Keratinocyte (primary cell): ENCODE measurements at places on chromosomes 4 and X. TPM values are rescaled to one million over a fixed set of nuclear protein-coding genes. Genes with fewer than 3 reads are reported as not detected.
A peak's percentile ranks its signal among the peaks of the same experiment; 100 is the strongest.

DNA sequence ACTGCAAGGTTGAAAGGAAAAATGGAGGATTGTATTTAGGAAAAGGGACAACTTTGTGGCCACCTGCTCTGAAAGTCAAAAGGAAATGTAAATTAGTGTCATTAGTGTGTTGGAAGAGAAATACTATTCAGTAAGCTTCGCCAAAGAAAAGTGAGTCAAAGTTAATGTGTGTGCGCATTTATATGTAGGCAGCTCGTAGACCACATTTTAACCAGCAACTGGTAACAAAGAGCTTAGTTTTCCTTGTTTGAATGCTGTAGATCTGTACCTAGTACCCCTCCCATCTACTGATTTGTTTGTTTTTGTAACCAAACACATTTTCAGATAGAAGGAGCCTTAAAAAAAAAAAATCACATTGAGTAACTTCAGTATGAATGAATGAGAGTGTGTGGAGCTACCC lies 69.3 kb downstream of the GPAT3 start:
- no peak for DNase-seq

Gene DGKK
- polyA plus RNA-seq, result not detected in 3 replicates

- no peak for DNase-seq
These were observed 58.6 kb upstream of the ZC4H2 start for GRCh38 chrX:65034668-65035445.

GRCh38 chrX:46916273-46916672 lies 4.1 kb downstream of the JADE3 start:
- DNase-seq, result no peak

Gene PCYT1B
- 2.9 to 5.0 TPM (median 3.7 TPM) in 3 replicates for polyA plus RNA-seq

Gene CABS1
- not detected in 3 replicates for polyA plus RNA-seq

Gene MXRA5
- 6.5 to 12.9 TPM (median 7.0 TPM) in 3 replicates for polyA plus RNA-seq

- peak; percentile 45 for DNase-seq
These were observed 28.5 kb upstream of the FGF5 start for GRCh38 chr4:80237992-80238391.

- DNase-seq, result no peak
These were observed 443.9 kb upstream of the INTU start for GRCh38 chr4:127188847-127189246.

DNA sequence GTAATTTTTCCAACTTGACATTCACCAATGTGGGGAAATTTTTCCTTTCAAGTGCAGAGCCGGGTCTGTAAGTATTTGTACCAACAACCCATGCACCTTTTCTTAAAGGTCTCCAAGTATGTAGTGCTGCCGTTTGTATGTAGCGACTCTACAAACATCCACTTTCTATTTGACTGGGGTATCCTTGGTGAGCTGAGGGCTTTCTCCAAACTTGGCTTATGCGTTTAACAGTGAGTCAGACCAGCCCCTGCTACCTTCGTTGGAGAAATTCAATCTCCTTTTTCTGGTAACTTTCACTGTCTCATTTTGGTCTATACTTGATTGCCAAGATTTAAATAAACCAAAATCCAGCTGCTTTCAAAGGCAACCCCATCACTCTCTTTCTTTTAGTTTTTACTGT lies 34.9 kb downstream of the MGST2 start:
- DNase-seq, result no peak

- no peak for DNase-seq
These were observed 30.8 kb upstream of the FAM241A start for GRCh38 chr4:112114452-112114851.

Gene ODAM
- 0.15 TPM in 1 of 3 replicates, not detected in the others for polyA plus RNA-seq

- DNase-seq, result no peak
These were observed 50.0 kb downstream of the TMA16 start for GRCh38 chr4:163544407-163545038.

Gene PLAC1
- polyA plus RNA-seq, result 8.5 to 13.7 TPM (median 9.7 TPM) in 3 replicates

GRCh38 chr4:6716018-6716911 lies at the start of gene BLOC1S4:
TSS of gene BLOC1S4 (plus strand) at chr4:6716174. CDS start at chr4:6716210, 36 bp downstream.
- no peak for DNase-seq

Gene XAGE2
- not detected in 3 replicates for polyA plus RNA-seq

- no peak for DNase-seq
These were observed 351.2 kb downstream of the ARHGAP24 start for GRCh38 chr4:85826060-85826678.

- no peak for DNase-seq
These were observed 415.0 kb downstream of the CFAP47 start for GRCh38 chrX:36334572-36334971.

Gene AKAP4
- polyA plus RNA-seq, result not detected in 3 replicates

DNA sequence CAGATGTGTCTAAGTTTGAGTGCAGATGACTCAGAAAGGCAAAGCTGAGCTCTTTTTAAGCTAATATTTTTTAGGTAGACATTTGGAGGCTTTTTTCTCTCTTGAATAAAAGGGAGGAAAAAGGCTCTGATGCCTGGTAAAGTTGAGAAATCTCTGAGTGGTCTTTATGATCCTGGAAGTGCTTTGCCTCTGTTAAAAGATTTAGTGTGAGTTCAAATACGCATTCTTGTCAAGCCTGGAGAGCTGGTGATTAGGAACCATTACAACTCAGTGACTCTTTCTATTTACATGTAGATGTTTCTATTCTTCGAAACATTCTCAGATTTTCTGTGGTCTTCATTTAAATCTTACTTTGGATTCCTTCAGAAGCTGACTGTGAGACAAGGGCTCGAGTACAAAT lies 143.4 kb upstream of the MED14 start:
- no peak for DNase-seq

Gene TMEM47
- polyA plus RNA-seq, result 0.07 to 0.16 TPM (median 0.10 TPM) in 3 replicates

DNA sequence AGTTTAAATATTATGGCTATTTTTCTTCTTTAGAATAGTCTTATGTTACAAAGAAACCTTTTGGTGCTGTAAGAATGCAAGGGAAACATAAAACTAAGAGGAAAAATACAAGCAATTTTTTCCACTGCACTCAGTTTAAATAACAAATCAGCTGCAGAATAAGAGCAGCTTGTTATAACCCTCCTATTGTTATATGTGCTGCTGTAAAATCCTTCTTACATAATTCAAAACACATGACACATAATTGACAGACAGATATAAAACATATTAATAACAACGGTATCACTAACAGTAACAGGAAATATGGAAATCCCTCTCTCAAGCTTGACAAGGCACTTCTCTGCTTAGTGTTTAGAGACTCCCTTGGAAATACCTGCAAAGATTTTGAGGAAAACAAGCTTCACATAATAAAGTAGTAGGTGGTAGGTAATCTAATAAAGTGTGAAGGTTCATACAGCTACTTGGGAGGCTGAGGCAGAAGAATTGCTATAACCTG lies 385.3 kb upstream of the HS3ST1 start:
- no peak for DNase-seq

GRCh38 chr4:86999136-86999643 lies 64.4 kb downstream of the AFF1 start:
- no peak for DNase-seq

Gene PAPSS1
- polyA plus RNA-seq, result 87.0 to 95.2 TPM (median 91.9 TPM) in 3 replicates

Gene RBM46
- polyA plus RNA-seq, result 0.02 to 0.04 TPM (median 0.04 TPM) in 3 replicates

GRCh38 chr4:105472871-105473323 lies 965 bp downstream of the PPA2 start:
- DNase-seq, result no peak

GRCh38 chr4:67465032-67465762 lies 80.1 kb downstream of the CENPC start:
- DNase-seq, result no peak

- DNase-seq, result no peak
These were observed 9.9 kb upstream of the GK start for GRCh38 chrX:30643313-30643821.

Gene BMX
- 0.04 to 0.09 TPM (median 0.06 TPM) in 3 replicates for polyA plus RNA-seq

Gene GLOD5
- not detected in 3 replicates for polyA plus RNA-seq

DNA sequence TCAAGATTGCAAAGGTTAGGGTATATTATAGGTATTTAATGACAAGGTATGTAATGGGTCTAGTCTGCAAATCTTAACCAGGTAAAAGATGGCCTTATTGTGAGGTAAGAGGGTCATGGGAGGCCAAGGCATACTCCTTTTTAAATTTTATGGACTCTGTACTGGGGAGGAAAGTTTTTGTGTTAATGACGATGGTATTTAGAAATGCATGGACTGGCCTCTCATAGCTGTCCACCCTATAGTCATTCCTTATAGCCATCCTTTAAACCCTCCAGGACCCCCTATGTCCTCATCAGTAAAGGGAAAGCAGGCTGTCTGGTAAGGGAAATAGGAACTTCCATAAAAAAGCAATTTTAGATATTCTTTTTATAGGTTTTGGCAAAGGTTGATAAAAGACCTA lies 1.5 kb downstream of the AIMP1 start:
- DNase-seq, result no peak

Gene PDE6B
- polyA plus RNA-seq, result 0.08 to 0.09 TPM in 2 of 3 replicates, not detected in the other

DNA sequence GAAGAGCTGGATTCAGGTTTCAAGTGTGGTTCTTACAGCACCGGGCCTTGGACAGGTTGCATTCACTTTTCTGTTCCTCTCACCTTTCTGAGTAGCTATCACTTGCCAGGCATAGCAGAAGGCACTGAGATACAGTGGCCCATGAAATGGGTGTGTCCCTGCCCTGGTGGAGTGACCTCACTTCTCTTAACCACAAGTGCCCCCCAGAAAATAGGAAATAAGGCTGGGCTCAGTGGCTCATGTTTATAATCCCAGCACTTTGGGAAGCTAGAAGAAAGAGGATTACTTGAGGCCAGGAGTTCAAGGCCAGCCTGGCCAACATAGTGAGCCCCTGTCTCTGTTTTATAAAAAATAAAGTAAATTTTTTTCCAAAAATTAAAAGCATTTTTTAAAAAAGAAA lies 101.7 kb upstream of the KIT start:
- DNase-seq, result no peak

DNA sequence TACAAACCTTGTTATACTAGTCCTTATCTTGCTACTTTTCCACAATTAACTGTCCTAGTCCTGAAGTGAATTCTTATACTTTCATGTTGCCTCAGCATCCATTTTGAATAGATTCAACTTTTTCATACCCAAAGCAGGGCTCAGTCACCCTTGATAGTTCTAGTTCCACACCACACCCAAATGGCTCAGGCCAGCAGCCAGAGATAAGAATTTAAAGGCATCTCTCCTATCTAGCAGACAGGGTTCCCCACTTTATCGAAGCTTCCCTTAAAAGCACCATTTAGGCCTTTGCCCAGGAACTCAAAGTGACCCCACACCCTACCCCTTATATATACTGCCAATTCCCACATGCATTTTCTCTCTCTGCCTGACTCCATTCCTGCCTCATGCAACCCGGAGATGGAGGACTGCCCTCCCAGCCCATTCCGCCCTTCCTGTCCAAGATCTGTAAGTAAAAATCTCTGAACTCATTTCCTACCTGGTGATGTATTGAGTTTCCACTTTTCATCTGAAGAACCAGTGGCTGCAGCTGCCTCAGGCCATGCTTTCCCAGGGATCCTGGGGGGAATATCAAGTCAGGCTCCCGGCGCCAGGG lies 63.7 kb upstream of the TXK start:
- DNase-seq, result no peak

Gene MAD2L1
- 8.0 to 37.9 TPM (median 22.1 TPM) in 3 replicates for polyA plus RNA-seq

- DNase-seq, result no peak
These were observed 75.7 kb downstream of the FAM114A1 start for GRCh38 chr4:38943343-38943742.

Gene RASL11B
- 1.1 to 1.7 TPM (median 1.4 TPM) in 3 replicates for polyA plus RNA-seq

Gene LPAR4
- polyA plus RNA-seq, result not detected in 3 replicates

GRCh38 chr4:184376126-184376838 lies 98.1 kb downstream of the IRF2 start:
- DNase-seq, result no peak

- no peak for DNase-seq
These were observed 121.9 kb upstream of the PDLIM3 start for GRCh38 chr4:185657183-185657582.

DNA sequence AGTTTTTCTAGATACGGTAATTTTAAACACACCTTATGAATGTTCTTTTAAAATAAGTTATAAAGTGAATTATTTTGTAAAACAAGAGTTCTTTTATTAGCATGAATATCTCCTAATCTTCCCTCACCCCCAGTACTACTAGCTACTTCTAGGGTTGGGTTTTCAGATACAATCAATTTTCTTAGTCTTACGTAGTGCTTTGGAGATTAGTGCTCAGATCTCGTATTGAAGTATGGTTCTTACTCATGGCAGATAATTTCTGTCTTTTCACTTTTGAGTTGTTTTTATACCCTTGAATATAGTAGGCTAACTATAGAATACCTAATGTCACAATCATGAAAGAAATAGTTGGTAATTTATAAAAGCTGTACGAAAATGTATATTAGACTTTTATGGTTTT lies 43.2 kb downstream of the CDKL5 start:
- no peak for DNase-seq

GRCh38 chr4:20086799-20087521 lies 164.7 kb upstream of the SLIT2 start:
- no peak for DNase-seq

Gene CXorf65
- not detected in 3 replicates for polyA plus RNA-seq

DNA sequence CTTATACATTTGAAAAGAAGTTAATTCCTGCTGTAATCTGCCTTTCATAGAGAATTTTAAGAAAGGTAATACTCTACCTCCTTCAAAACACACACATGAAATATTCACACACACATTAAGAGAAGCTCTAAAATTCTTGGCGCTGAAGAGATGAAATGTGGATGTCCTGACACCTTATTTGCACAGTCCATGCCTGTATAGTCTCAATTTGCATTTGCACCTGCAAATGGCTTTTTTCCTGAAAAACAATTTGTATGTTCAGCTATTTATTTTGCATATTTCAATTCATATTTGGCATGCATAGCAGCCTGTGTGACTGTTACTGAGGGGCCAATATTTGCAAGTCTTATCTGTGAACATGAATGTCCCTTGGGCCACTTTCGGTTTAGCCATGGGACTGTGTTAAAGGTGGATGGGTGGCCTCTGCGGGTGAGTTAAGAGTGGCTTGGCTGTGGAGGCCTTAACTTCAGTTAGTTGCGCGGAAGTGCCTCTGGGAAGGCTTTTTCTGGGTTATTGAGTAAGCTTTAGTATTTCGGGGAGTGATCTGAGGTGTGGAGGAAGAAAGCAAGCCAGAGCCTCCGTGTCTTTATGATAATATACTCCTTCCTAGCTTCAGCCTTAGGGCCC lies 443.3 kb upstream of the FAT1 start:
- no peak for DNase-seq

Gene PROM1
- polyA plus RNA-seq, result not detected in 3 replicates

Gene NXF3
- polyA plus RNA-seq, result 0.29 to 0.82 TPM (median 0.37 TPM) in 3 replicates

DNA sequence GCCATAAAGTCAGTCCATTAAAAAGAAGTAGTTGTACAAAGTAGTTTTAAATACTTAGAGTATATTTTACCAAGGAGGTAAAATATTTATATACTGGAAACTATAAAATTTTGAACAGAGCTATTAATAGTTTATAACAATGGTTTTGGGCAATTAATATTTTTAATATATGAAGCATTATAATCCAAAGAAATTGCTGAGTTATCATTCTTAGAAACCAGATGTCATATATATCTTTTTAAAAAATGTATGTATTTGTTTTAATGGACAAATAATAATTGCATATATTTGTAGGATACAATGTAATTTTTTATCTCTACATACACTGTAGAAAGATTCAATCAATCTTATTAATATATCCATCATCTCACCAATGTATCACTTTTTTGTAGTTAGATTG lies 207.8 kb downstream of the CXXC4 start:
- no peak for DNase-seq

DNA sequence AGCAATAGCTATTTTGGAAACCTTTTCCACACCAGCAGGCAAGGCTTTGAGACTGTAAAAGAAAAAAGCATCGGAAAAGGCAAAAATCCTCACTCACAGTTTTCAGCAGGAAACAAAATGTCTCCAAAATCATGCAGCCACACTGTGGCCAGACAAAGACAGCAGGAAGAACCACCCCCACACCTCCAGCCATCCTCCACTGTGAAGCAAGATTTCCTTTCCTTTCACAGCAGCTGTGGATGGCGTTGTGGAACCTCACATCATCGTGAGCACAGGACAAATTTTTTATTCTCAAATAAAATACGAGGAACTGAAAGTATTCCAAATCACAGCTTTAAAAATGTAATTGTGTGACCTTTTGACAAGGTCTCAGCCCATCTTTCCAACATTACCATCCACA lies 351.7 kb upstream of the NOCT start:
- no peak for DNase-seq
